Activated T-helper 17 cell treated with anti-CD3 and anti-CD28 coated beads, Interleukin-2, amount 50 U/mL, for 72 hours (primary cell): ENCODE measurements at places on chromosomes 6 and 20.
A peak's percentile ranks its signal among the peaks of the same experiment; 100 is the strongest.

DNA sequence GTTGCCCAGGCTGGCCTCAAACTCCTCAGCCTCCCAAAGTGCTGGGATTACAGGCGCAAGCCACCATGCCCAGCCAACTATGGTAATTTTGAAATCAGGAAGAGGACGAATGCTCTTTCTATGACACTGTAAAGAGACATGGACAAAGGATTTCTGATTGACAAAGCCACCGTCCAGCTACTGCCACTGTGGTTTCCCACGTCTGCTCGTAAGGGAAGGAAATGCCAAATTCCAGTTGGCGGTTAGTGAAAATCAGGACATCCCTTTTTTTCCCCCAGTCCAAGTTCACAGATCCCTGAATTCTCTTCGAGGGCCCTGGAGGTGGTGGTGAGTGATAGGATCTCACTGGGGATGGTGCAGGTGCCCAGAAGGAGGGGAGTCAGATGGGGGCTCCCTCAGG lies 31.2 kb downstream of the SNAI1 start:
- no peaks in the 10 kb centered on the region for H3K4me1 ChIP-seq
- ATAC-seq, result no peak
- H3K27me3 ChIP-seq, result peaks cover 8% of the 10 kb centered on the region
- H3K36me3 ChIP-seq, result no peaks in the 10 kb centered on the region

GRCh38 chr6:170080828-170081371 lies 210.0 kb downstream of the DLL1 start:
- no peaks in the 10 kb centered on the region for H3K36me3 ChIP-seq
- ATAC-seq, result no peak
- peaks cover 3% of the 10 kb centered on the region for H3K27me3 ChIP-seq
- peaks cover 4% of the 10 kb centered on the region for H3K4me1 ChIP-seq
- H3K27ac ChIP-seq, result no peak overlapping the region
- no peak overlapping the region for H3K4me3 ChIP-seq

DNA sequence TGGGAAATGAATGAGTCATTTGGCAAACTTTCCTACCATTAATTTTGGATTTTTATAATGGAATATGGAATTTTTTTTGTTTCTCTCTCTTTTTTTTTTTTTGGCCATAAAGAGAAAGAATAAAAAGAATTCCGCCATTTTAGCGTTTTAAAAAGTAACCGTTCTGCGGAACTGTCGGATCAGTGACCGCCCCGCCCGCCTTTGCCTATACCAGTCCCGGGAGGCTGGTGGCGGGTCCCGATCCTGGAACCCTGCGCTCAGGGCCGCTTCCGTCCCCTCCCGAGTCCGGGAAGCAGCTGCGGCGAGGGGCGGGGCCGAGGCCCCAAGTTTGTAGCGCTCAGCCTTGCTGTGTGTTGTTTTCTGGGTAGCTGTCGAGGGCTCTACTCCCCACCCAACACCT lies 609 bp downstream of the L3MBTL1 start:
- no peak overlapping the region for H3K27ac ChIP-seq
- H3K4me3 ChIP-seq, result peak overlapping the region; percentile 32
- no peak for ATAC-seq
- H3K4me1 ChIP-seq, result no peaks in the 10 kb centered on the region

- no peaks in the 10 kb centered on the region for H3K36me3 ChIP-seq
- no peaks in the 10 kb centered on the region for H3K27me3 ChIP-seq
- H3K4me3 ChIP-seq, result no peak overlapping the region
- no peak for ATAC-seq
These were observed 77.0 kb downstream of the PLCB1 start for GRCh38 chr20:8209061-8209460.

- H3K36me3 ChIP-seq, result no peaks in the 10 kb centered on the region
- no peaks in the 10 kb centered on the region for H3K27me3 ChIP-seq
- peak; percentile 39 for ATAC-seq
- H3K27ac ChIP-seq, result no peak overlapping the region
These were observed 69.0 kb downstream of the AFG1L start for GRCh38 chr6:108363889-108364313.

- H3K27ac ChIP-seq, result no peak overlapping the region
- peaks cover 7% of the 10 kb centered on the region for H3K36me3 ChIP-seq
- no peak for ATAC-seq
- H3K4me1 ChIP-seq, result peaks cover 9% of the 10 kb centered on the region
- H3K4me3 ChIP-seq, result no peak overlapping the region
- peaks cover 8% of the 10 kb centered on the region for H3K27me3 ChIP-seq
These were observed 13.5 kb upstream of the SERPINB6 start for GRCh38 chr6:2984738-2985406.

GRCh38 chr6:2296781-2297180 lies 51.4 kb upstream of the GMDS start:
- H3K27me3 ChIP-seq, result no peaks in the 10 kb centered on the region
- H3K27ac ChIP-seq, result no peak overlapping the region
- no peak for ATAC-seq
- no peaks in the 10 kb centered on the region for H3K4me1 ChIP-seq
- no peaks in the 10 kb centered on the region for H3K36me3 ChIP-seq

DNA sequence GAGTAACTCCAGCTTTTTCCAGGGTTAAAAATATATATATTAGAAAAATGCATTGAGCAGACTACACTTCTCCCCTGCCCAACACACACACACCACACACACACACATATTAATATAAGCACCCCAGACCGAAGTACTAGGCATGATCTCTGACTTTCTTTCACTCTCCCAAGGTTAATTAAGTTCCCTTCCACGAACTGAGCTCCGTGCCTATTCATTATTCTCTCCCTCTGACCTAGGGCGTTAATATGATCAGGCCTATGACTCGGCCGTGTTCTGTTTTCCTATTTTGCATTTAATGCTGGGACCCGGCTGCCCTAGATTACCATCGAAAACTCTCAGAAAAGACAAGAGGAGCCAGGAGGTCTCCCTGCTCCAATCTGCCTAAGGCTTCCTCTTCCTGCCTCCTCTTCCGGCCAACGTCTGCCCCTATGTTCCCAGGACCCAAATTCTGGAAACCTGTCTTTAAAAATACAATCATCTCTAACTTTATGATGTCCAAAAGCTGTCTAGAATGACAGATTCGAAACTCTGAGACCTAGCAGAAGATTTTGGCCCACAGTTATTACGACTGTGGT lies 6.1 kb upstream of the POU3F2 start:
- no peak overlapping the region for H3K4me3 ChIP-seq
- peaks cover 13% of the 10 kb centered on the region for H3K36me3 ChIP-seq
- no peak overlapping the region for H3K27ac ChIP-seq
- no peak for ATAC-seq
- peaks cover 10% of the 10 kb centered on the region for H3K4me1 ChIP-seq

- no peak for ATAC-seq
- no peaks in the 10 kb centered on the region for H3K4me1 ChIP-seq
- H3K27ac ChIP-seq, result no peak overlapping the region
These were observed 83.6 kb upstream of the RBM24 start for GRCh38 chr6:17197607-17198006.

- H3K27ac ChIP-seq, result no peak overlapping the region
- H3K4me1 ChIP-seq, result no peaks in the 10 kb centered on the region
- H3K27me3 ChIP-seq, result peaks cover 28% of the 10 kb centered on the region
- no peak for ATAC-seq
These were observed 37.0 kb upstream of the ENPP1 start for GRCh38 chr6:131770776-131771175.

DNA sequence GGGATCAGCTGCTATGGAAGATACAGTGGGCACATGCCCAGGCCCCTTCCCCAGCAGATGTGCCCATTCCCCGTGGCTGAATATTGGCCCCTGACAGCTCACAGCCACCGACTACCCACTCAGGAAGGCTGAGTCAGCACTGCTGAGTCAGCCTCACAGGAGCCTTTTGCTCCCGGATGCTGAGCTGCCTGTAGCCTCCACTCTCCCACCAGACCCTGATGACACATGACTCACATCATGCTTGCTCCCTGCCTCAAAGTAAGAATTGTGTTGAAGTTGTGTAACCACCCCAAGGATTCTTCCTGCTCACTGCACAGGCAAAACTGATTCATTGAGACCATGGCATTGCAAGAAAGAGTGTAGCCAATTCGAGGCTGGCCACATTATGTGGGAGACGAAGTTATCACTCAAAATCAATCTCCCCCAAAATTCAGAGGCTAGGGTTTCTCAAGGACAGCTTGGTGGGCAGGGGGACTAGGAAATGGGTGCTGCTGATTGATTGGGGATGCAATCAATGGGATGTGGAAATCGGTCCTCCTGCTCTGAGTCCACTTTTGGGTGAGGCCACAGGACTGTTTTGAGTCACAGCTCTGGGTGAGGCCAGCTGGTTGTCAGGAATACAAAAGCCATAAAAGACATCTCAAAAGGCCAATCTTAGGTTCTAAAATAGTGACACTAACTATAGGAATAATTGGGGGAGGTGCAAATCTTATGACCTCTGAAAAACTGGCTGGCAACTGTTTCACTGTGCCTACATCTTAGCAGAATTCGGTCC lies 556.6 kb upstream of the CDH4 start:
- peak; percentile 83 for ATAC-seq
- H3K27me3 ChIP-seq, result peaks cover 15% of the 10 kb centered on the region
- H3K4me3 ChIP-seq, result no peak overlapping the region
- H3K4me1 ChIP-seq, result no peaks in the 10 kb centered on the region
- no peak overlapping the region for H3K27ac ChIP-seq
